ENCODE measurements at places on chromosomes 13 and 19.
A peak's percentile ranks its signal among the peaks of the same experiment; 100 is the strongest.

DNA sequence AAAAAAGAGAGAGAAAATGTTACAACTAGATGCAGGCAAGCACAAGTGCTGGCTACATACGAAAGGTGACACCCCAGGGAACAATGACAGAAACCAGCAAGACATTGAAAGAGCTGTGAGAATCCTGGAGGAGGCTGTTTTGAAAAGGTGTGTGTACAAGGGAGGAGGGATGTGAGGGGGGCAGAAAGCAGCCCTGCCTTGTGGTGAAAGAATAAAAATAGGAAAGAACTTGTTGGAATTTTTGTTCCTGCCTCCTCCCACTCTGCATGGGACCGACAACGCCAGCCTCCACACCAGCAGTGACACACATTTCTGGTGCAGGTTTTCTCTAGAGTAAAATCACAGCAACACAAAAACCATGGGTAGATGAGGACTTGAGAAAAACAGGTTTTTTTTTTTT, 1258.6 kb downstream of the PCDH9 start:
- DNase-seq: no peak

GRCh38 chr13:23599083-23599925, 29.1 kb downstream of the TNFRSF19 start:
- peak; percentile 96 for DNase-seq

- peak; percentile 68 for DNase-seq
Observed at GRCh38 chr13:52751196-52751595, 11.6 kb upstream of the CNMD start.

DNA sequence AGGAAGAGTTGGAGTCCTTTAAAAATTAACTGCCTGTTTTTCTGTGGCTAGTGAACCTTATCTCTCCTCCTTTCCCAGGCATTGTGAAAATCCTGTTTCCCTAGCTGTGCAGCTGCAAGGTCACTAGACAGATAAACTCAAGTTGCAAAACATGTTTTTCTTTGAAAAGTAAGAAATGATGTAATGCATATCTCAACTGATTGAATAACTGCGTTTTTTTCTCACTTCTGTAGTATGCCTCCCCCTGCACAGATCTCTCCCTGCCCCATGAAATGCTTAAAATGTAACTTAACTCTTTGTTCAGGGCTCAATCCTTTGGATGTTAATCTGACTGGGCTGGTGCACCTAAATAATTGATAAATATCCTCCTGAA, 27.7 kb upstream of the CYSLTR2 start:
- DNase-seq: peak; percentile 59

DNA sequence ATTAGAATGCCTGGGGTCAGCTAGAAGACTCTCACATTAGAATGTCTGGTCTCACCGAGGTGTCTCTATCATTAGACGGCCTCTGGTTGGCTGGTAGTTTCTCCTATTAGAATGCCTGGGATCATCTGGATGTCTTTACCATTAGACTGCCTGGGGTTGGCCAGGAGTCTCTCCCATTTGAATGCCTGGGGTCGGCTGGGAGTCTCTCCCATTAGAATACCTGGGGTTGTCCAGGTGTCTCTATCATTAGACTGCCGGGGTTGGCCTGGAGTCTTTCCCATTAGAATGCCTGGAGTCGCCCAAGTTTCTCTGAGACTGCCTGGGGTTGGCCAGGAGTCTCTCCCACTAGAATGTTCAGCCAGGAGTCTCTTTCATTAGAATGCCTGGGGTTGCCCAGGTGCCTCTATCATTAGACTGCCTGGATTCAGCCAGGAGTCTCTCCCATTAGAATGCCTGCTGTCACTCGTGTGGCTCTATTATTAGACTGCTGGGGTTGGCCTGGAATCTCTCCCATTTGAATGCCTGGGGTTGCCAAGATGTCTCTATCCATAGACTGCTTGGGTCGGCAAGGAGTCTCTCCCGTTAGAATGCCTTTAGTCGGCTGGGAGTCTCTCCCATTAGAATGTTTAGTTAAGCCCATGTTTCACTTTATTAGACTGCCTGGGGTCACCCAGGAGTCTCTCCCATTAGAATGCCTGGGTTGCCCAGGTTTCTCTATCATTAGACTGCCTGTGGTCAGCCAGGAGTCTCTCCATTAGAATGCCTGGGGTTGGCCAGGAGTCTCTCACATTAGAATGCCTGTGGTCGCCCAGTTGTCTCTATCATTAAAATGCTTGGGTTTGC, 1467.8 kb downstream of the UQCRFS1 start:
- no peak for DNase-seq

DNA sequence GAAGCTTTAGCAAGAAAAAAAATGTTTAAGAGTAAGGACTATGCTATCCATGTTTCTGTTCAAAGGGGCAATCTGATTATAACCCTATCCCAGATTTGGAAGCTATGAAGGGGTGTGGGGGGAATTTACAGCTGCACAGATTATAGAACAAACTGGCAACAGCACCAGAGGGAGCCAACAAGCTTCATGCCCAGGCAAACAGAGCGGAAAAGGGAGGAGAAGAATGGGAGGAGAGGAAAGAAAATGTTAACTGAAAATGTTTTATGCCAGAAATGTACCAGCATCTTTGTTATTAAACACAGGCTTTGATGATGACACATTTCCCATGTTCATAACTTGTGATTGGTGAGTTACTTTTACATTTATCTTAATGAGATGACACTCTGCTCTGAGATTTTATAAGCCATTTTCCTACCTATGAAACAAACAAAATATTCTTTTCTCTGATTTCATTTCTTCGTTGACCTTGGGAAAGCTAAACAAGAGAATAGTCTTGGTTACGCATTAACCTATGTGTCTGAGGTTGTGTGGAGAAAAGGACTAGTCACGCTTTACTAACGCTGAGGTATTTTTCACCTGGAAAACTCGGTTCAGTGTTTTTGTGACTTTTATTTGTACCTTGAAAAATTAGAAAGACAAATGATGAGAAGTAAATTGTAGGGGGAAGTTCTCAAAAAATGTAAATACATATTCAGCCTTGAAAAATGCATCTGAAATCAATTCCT, 235.8 kb upstream of the MIR17HG start:
- DNase-seq: peak; percentile 76

GRCh38 chr19:33291623-33292534, 10.5 kb downstream of the CEBPA start:
- peak; percentile 82 for DNase-seq

DNA sequence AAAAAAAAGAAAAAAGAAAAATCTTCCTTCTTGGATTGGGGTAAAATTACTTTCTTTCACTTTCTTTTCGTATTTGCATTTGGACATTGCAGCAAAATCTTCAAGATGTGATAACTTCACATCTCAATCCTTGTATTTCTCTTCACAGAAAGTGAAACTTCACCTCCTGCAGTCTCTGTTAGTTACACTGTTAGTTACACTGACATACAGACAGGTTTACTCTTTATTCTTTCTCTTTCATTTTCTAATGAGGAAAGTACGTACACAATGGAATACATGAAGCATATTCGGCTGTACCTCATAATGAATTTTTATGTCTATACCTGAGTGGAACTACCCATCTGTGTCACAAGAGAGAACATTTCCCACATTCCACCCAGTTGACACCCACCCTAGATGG, 459.1 kb upstream of the GPC6 start:
- DNase-seq: no peak

DNA sequence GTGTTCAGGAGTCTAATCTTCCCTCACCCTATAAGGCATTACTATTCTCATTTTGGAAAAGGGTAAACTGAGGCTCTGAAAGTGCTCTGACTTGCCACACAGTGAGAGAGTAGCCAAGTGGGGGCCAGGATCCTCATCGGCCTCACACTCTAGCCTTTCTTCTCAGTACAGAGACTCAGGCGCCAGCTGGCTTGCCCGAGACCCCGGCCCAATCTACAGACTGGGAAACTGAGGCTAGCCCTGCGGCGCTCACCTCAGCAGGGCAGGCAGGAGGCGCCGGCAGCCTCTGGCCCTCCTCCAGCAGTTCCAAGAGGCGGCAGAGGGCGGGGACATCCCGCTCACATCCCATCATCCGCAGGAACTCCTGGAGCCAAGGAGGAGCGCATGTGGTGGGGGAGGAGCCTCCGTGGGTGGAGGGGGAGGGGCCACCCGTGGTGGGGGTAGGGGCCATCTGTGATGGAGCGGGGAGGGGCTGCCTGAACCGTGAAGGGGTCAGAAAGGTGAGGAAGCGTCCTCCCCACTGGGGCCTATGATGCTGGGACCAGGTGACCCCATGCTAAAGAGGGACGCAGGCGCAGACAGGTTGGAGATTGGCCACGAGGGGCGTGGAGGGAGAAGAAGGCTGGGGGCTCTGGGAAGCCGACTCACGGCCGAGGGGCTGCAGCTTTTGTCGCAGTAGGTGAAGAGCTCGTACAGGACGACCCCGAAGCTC, 8.7 kb upstream of the INSL3 start:
- peak; percentile 74 for DNase-seq

DNA sequence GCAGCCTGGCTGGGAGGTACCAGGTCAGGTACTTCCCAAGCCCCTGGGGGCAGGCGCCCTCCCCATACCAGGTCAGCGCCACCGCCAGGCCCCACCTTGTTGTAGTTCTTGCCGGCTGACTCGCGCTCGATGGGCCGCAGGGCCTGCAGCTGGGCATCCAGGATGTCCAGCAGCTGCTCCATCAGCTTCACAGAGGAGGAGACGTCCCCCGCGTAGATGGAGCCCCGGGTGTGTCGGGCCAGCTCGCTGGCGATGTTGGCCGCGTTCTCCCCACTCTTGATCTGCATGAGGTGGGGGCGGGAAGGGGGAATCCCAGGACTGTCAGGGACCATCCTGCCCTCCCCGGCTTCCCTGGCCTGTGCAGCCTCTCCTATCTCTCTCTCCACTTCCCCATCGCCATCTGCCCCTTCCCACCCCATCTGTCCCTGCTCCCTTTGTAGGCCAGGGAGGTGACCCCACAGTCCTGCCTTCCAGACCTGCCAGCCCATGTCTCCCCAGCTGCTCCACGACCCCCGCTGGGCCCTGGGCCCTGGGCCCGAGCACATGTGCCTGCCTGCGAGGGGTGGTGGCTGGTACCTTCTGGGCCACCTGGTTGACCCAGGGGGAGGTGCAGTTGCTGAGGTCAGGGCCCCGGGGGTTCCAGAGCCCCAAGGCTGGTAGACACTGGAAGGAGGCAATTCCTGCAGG, 23.8 kb upstream of the ASF1B start:
- DNase-seq: no peak

All from kidney tubule cell (primary cell).